MCF 10A (cell line): ENCODE measurements at places on chromosomes 12 and 14. TPM values are rescaled to one million over a fixed set of nuclear protein-coding genes. Genes with fewer than 3 reads are reported as not detected.

DNA sequence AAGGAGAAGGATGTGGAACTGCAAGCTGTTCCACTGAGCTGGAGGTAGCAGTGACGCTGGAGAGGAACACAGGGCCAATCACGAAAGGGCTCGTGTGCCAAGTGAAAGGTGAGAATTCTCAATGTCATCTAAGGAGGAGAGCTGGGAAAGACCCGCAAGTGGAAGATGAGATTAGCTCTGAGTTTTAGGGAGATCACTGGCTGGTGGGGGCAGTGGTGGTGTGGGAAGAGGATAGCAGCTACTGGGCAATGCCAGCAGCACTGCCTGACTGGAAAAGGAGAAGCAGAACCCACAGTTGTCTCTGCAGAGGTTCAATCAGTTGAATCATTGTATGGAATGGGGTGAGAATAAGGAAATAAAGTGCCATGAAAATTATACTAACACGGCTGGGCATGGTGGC, 27.8 kb downstream of the SLC25A47 start:
- no peaks in the 10 kb centered on the region for H3K4me1 ChIP-seq
- no peaks in the 10 kb centered on the region for H3K27me3 ChIP-seq
- no peak for DNase-seq
- peaks cover 85% of the 10 kb centered on the region for H3K36me3 ChIP-seq
- no peak overlapping the region for H3K27ac ChIP-seq

- no peak overlapping the region for H3K4me3 ChIP-seq
- no peak for DNase-seq
- no peaks in the 10 kb centered on the region for H3K36me3 ChIP-seq
- no peak overlapping the region for H3K27ac ChIP-seq
- no peaks in the 10 kb centered on the region for H3K27me3 ChIP-seq
These were observed 141.0 kb downstream of the GRIP1 start for GRCh38 chr12:66537876-66538275.

TMEM132D gene
- not detected in 2 replicates for total RNA-seq

- H3K4me1 ChIP-seq, result no peaks in the 10 kb centered on the region
- H3K27ac ChIP-seq, result no peak overlapping the region
- no peak for DNase-seq
- no peak overlapping the region for H3K4me3 ChIP-seq
These were observed 10.9 kb downstream of the SYNDIG1L start for GRCh38 chr14:74415115-74415437.

STAC3 gene
- total RNA-seq, result 2.5 and 2.8 TPM in 2 replicates

GRCh38 chr12:21337453-21337852, 2.7 kb upstream of the SLCO1A2 start:
- no peaks in the 10 kb centered on the region for H3K36me3 ChIP-seq
- no peak overlapping the region for H3K4me3 ChIP-seq
- H3K27me3 ChIP-seq, result peaks cover 59% of the 10 kb centered on the region

DNA sequence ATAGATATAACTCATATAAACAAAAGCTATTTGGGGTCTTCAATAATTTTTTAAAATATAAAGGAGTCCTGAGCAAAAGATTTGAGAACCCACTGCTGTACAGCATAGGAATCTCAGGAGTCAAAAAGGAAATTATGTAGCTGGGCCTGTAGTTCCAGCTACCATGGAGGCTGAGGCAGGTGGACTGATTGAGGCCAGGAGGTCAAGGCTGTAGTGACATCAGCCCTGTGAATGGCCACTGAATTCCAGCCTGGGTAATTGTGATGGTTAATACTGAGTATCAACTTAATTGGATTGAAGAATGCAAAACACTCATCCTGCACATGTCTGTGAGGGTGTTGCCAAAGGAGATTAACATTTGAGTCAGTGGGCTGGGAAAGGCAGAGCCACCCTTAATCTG, 10.5 kb downstream of the CERS5 start:
- H3K4me1 ChIP-seq, result peaks cover 5% of the 10 kb centered on the region
- H3K27ac ChIP-seq, result no peak overlapping the region
- peaks cover 11% of the 10 kb centered on the region for H3K36me3 ChIP-seq
- H3K27me3 ChIP-seq, result no peaks in the 10 kb centered on the region
- H3K4me3 ChIP-seq, result no peak overlapping the region
- DNase-seq, result no peak

SART3 gene
- total RNA-seq, result 73.4 and 85.4 TPM in 2 replicates

TRHDE gene
- total RNA-seq, result not detected in 2 replicates

ADAM21 gene
- total RNA-seq, result 0.37 and 0.59 TPM in 2 replicates

GRCh38 chr12:87142342-87142741, 886.2 kb upstream of the MGAT4C start:
- DNase-seq, result peak; percentile 42
- no peaks in the 10 kb centered on the region for H3K27me3 ChIP-seq
- no peak overlapping the region for H3K4me3 ChIP-seq
- peaks cover 16% of the 10 kb centered on the region for H3K4me1 ChIP-seq
- no peak overlapping the region for H3K27ac ChIP-seq
- H3K36me3 ChIP-seq, result no peaks in the 10 kb centered on the region

PRB2 gene
- total RNA-seq, result not detected in 2 replicates

DNA sequence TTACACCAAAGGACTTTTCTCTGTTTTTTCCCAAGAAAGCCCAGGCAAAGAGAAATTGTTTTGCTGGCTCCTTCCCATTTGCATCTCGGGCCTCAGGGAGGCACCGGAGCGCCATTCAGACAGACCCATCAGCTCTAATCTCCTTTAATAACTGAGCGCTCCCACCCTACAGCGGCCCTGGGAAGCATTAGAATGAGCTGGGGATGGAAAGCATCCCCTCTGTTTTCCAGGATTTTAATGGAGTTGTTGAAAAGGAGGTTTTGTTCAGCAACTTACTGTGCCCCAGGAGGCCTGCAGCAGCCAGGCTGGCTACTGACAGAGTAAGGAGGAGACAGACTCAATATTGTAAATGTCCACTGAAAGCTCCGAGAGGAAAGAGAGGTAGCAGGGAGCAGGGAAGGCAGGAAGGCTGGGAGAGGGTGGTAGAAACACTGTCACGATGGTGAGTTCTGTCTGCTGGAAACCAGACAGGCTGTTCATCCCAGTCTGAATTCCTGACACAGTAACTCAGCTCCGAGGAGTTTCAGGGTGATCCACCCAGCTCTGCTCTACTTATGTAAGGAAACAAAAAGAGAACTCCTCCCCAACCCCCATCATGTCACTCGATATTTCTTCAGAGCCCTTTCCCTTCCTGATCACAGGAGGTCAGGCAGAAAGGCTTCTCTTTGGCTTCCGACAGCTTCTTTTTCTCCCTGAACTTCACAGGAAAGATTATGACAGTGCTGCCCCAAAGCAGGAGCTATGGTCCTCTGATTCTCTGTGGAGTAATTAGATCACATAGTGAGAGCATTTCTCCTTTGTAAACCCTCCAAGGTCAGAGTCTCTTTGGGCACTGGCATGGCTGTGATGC, 62.5 kb upstream of the TMEM132D start:
- no peak overlapping the region for H3K4me3 ChIP-seq
- DNase-seq, result no peak
- H3K36me3 ChIP-seq, result no peaks in the 10 kb centered on the region

GRCh38 chr12:104505095-104505818, 48.5 kb downstream of the CHST11 start:
- H3K4me1 ChIP-seq, result no peaks in the 10 kb centered on the region
- DNase-seq, result no peak
- H3K4me3 ChIP-seq, result no peak overlapping the region
- no peaks in the 10 kb centered on the region for H3K36me3 ChIP-seq
- no peaks in the 10 kb centered on the region for H3K27me3 ChIP-seq
- H3K27ac ChIP-seq, result no peak overlapping the region

LIMA1 gene
- total RNA-seq, result 65.5 and 86.0 TPM in 2 replicates

DNA sequence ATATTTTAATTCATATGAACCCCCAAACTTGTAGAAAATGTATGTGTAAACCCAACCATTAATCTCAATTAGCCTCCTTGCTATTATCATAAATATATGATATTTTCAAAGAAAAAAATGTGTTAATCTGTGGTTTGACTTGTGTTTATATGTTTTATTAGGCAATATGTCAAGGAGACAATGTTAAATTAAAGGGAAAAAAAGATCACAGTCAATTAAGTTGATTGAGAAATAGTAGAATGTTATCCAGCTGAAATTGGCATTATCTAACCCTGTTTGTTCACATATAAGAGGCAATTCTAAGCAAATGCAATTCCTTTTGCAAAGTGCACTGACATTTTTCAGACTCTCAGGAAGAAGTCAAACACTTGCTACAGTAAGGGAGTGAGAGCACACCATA, 745.3 kb downstream of the C12orf50 start:
- H3K4me1 ChIP-seq, result no peaks in the 10 kb centered on the region
- no peaks in the 10 kb centered on the region for H3K36me3 ChIP-seq
- H3K4me3 ChIP-seq, result no peak overlapping the region
- no peak overlapping the region for H3K27ac ChIP-seq

DNA sequence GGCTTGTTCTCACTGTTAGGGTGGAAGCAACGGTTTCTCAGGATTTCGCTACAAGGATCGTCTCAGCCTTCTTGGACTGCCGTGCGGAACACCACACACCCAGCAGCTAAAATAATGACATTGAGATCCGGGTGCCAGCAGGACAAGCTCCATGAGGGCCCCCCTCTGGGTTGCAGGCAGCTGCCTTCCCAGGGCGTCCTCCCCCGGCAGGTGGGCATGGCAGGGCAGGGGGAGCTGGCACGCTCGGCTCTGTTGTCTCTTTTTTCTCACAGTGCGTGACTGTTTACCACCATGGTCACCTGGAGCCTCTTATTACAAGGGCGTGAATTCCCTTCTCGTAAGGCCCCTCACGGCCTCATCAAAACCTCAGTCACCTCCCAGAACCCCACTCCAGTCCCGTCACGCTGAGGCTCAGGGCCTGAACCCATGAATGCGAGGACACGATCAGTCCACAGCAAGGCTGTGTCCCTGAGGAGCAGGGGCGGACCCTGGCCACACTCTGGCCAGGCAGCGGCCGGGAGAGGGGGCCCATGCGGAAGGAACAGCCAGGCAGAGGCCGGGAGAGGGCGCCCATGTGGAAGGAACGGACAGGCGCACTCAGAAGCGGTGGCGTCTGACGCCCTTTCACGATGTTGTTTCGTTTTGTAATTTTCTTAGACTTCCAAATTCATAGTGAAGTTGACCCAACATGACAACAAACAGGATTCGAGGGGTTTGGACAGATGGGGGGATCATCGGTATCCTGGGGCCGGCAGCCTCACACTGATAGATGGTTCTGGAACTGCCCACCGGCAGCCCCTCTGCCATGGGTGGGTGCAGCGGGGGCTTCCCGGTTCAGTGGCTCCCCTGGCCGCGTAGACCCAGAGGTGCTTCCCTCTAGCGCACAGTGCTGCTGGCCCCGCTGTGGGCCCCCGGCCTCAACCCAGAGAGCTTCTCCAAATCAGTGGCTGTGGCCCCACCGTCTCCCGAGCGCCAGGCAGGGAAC, 10.0 kb downstream of the LRCOL1 start:
- peak overlapping the region; percentile 68 for H3K4me3 ChIP-seq
- peaks cover 89% of the 10 kb centered on the region for H3K27me3 ChIP-seq
- peaks cover 5% of the 10 kb centered on the region for H3K36me3 ChIP-seq
- no peaks in the 10 kb centered on the region for H3K4me1 ChIP-seq
- DNase-seq, result peak; percentile 58

DNA sequence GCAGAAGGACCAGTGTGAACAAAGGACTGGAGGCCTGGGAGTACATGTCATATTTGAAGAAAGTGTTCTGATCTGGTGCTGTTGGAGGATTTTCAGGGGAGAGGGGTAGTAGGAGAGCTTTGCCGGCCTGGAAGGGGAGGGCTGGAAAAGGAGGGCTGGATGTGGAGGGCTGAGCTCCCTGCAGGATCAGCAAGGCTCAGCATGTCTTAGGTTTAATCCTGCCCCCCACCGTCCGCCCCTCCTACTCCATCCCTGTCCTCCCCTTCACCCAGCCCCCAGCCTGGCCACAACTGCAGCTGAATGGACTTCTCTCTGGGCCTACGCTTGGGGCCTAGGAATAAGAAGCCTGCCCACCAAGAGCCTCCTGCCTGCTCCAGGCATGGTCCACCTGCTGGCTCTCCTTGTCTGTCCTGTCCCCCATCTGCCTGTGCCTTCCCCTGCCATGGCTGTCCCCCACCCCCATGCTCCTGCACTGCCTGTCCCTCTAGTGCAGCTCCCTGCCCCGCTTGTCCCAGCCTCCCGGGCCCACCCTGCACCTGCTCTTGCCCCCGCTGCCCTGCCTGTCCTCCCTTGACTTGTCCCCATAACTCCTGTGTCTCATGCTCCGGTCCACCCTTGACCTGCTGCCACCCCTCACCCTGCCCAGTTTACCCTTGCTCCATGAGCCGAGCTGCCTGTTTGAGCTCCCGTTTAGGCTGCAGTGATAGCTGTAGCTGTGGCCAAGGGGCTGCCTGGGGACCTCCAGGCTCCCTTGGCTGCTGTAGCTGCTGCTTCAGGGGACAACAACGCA, 9.8 kb upstream of the RARG start:
- peaks cover under 1% of the 10 kb centered on the region for H3K4me1 ChIP-seq
- H3K27ac ChIP-seq, result no peak overlapping the region
- no peaks in the 10 kb centered on the region for H3K36me3 ChIP-seq
- no peak overlapping the region for H3K4me3 ChIP-seq
- no peak for DNase-seq

SLC17A8 gene
- total RNA-seq, result not detected in 2 replicates

GRCh38 chr14:93005838-93006237, 82.9 kb downstream of the CHGA start:
- peaks cover 22% of the 10 kb centered on the region for H3K4me1 ChIP-seq
- no peak for DNase-seq
- no peak overlapping the region for H3K27ac ChIP-seq
- no peak overlapping the region for H3K4me3 ChIP-seq
- no peaks in the 10 kb centered on the region for H3K27me3 ChIP-seq

- H3K27me3 ChIP-seq, result no peaks in the 10 kb centered on the region
- no peak overlapping the region for H3K4me3 ChIP-seq
- DNase-seq, result peak; percentile 48
- H3K4me1 ChIP-seq, result peaks cover 8% of the 10 kb centered on the region
- no peaks in the 10 kb centered on the region for H3K36me3 ChIP-seq
These were observed 30.4 kb upstream of the PCNX4 start for GRCh38 chr14:60061371-60061770.

GRCh38 chr12:4604684-4605193, 42.7 kb downstream of the DYRK4 start:
- peaks cover 44% of the 10 kb centered on the region for H3K27me3 ChIP-seq
- peak overlapping the region; percentile 94 for H3K27ac ChIP-seq
- peak; percentile 88 for DNase-seq
- peaks cover 3% of the 10 kb centered on the region for H3K36me3 ChIP-seq
- no peaks in the 10 kb centered on the region for H3K4me1 ChIP-seq

GRCh38 chr12:49687941-49688340, 19.3 kb downstream of the FMNL3 start:
- no peak overlapping the region for H3K4me3 ChIP-seq
- no peak for DNase-seq
- H3K4me1 ChIP-seq, result no peaks in the 10 kb centered on the region
- no peak overlapping the region for H3K27ac ChIP-seq

ZFHX2 gene
- 1.8 and 2.1 TPM in 2 replicates for total RNA-seq

GRCh38 chr12:54135621-54136350, 53.0 kb downstream of the SMUG1 start:
- no peaks in the 10 kb centered on the region for H3K4me1 ChIP-seq
- H3K36me3 ChIP-seq, result peaks cover 11% of the 10 kb centered on the region
- no peak for DNase-seq

DNA sequence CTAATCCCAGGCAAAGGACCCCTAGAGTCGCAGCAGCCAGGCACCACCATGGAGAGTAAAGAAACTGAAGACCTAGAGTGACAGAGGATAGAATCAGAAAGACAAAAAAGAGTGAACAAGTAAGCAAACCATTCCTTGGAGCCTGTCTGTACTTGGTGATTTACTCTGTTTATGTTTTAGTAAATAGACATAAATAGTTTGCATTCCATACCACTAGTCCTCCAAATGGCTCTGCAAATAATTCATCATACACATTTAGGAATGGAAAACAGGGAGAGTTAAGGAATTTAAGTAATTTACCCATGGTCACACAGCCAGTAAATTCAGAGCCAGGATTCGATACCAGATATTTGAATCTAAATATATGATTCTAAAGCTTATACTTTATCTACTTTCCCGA, 2.8 kb downstream of the OLR1 start:
- no peak overlapping the region for H3K27ac ChIP-seq
- no peak for DNase-seq
- no peaks in the 10 kb centered on the region for H3K27me3 ChIP-seq

GLIPR1L2 gene
- total RNA-seq, result 0.23 TPM in 1 of 2 replicates, not detected in the other

PRPH gene
- total RNA-seq, result 1.4 and 2.7 TPM in 2 replicates
